ENCODE measurements at places on chromosomes 5 and 9. TPM values are rescaled to one million over a fixed set of nuclear protein-coding genes. Genes with fewer than 3 reads are reported as not detected.

- no peak overlapping the region for H3K4me3 ChIP-seq
- no peak overlapping the region for H3K27ac ChIP-seq
- DNase-seq: no peak
- no peaks in the 10 kb centered on the region for H3K36me3 ChIP-seq
- H3K27me3 ChIP-seq: no peaks in the 10 kb centered on the region
Measured at GRCh38 chr5:5755888-5756287, 333.4 kb downstream of the ICE1 start.

- H3K4me1 ChIP-seq: peaks cover 55% of the 10 kb centered on the region
- no peak overlapping the region for H3K27ac ChIP-seq
- H3K27me3 ChIP-seq: peaks cover 46% of the 10 kb centered on the region
- H3K4me3 ChIP-seq: peak overlapping the region; percentile 68
- no peak for DNase-seq
Measured at GRCh38 chr9:130661451-130662098, 2.8 kb upstream of the PRDM12 start.

DNA sequence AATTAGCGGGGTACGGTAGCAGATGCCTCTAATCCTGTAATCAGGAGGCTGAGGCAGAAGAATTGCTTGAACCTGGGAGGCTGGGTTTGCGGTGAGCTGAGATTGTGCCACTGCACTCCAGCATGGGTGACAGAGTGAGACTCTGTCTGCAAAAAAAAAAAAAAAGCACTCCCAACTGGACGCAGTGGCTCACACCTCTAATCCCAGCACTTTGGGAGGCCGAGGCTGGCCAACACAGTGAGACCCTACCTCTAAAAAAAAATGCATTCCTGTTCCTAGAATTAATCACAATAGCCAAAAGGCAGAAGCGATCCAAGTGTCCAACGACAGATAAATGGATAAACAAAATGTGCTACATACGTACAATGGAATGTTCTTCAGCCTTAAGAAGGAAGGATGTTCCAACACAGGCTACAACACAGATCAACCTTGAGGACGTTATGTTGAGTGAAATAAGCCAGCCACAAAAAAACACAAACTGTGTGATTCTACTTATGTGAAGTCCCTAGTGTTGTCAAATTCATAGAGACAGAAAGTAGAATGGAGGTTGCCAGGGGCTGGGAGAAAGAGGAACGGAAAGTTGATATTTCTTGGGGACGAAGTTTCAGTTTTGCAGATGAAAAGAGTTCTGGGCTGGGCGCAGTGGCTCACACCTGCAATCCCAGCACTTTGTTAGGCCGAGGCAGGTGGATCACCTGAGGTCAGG, 13.8 kb downstream of the FAM78A start:
- peak overlapping the region; percentile 55 for H3K27ac ChIP-seq
- no peak for DNase-seq

The PCDHB14 gene
- not detected for polyA plus RNA-seq

The DCP2 gene
- polyA plus RNA-seq: 66.3 TPM

DNA sequence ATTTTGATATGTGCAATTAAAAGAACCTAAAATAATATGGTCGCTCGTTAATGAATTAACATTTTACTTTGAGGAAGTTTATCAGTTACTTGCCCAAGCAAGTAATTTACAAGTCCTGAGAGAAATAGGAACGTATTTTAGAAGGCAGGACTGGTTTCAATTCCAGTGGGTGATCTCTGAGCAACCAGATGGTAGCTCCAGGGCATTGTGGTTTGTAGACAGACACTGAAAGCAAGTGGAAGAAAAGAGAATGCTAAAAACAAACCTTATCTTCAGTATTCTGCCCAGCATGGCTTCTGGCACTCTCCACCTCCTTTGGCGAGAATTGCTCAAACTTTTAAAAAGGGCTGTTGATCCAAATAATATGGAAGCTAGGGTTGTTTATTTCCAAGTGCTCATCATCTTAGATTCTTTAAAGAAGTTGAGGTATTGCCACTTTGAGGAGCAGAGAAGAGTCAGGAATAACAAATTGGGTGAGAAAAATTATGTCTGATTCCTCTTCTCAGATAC, 31.8 kb upstream of the ERAP2 start:
- peak overlapping the region; percentile 73 for H3K27ac ChIP-seq
- no peak for DNase-seq
- H3K27me3 ChIP-seq: peaks cover 4% of the 10 kb centered on the region

The GLRA1 gene
- not detected for polyA plus RNA-seq

GRCh38 chr5:136686192-136686872, 321.0 kb upstream of the TRPC7 start:
- no peak overlapping the region for H3K4me3 ChIP-seq
- H3K36me3 ChIP-seq: no peaks in the 10 kb centered on the region
- no peak for DNase-seq
- no peaks in the 10 kb centered on the region for H3K27me3 ChIP-seq
- H3K4me1 ChIP-seq: no peaks in the 10 kb centered on the region

Measured in naive B cell (primary cell).